Occipital lobe (tissue), 3 donors: ENCODE measurements at places on chromosomes 3 and 15. TPM values are rescaled to one million over a fixed set of nuclear protein-coding genes. Genes with fewer than 3 reads are reported as not detected.

CCR8 gene
- not detected for total RNA-seq

PLA2G4D gene
- not detected for total RNA-seq

C3orf38 gene
- total RNA-seq, result 66.6 TPM

PAK6 gene
- total RNA-seq, result 11.2 TPM

CD200 gene
- total RNA-seq, result 41.6 TPM

RFC4 gene
- total RNA-seq, result 29.8 TPM

PHLDB2 gene
- 13.6 TPM for total RNA-seq

KNL1 gene
- total RNA-seq, result 4.7 TPM

LRRC31 gene
- total RNA-seq, result not detected

ABHD14A gene
- total RNA-seq, result 20.6 TPM

ADAMTS9 gene
- total RNA-seq, result 17.3 TPM

COLQ gene
- 3.0 TPM for total RNA-seq

UNC13C gene
- total RNA-seq, result 47.6 TPM

PLSCR1 gene
- 11.9 TPM for total RNA-seq

CCK gene
- 14.7 TPM for total RNA-seq

DAPK2 gene
- 5.0 TPM for total RNA-seq

CCDC13 gene
- 3.6 TPM for total RNA-seq

RNF123 gene
- 23.2 TPM for total RNA-seq

PLS1 gene
- total RNA-seq, result 3.1 TPM

SH2D7 gene
- total RNA-seq, result not detected

TJP1 gene
- total RNA-seq, result 48.7 TPM

SELENOK gene
- total RNA-seq, result 59.6 TPM

EMC7 gene
- 21.2 TPM for total RNA-seq
